ENCODE measurements at places on chromosomes 13 and 19.

- DNase-seq = no peak
Observed at GRCh38 chr19:1567848-1568227, 287 bp downstream of the MEX3D start.

DNA sequence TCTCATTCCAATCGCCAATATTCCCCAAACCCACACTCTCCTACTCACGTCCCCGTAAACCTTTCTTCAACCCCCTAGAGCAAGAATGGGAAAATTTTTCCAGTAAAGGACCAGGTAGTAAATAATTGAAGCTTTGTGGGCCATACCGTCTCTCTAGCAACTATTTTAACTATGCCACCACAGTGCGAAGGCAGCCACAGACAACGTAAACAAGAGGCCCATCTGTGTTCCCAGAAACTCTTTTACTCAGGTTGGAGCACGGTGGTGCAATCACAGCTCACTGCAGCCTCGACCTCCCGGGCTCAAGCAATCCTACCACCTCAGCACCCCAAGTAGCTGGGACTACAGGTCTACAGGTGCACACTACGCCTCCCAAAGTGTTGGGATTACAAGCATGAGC is 3.0 kb downstream of the DPRX start:
- no peak for DNase-seq

DNA sequence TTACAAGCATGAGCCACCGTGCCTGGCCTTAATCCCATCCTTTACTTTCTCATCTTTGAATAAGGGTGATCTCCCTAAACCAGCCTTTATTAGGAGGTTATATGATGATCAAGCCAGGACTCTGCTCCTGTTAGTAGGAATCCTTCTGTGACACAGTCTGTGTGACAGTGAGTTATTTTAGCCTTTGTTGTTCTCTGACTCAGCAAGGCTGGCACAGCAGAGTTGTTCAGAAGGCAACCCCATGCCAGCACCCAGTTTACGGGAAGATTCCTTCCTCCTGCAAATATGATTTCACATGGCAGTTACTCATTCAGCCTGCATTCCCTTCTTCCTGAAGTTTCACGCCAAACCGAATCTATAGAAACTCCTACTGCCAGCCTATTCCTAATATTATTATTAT is 10.5 kb upstream of the MIER2 start:
- DNase-seq = no peak

GRCh38 chr19:6250024-6250615 is 29.7 kb downstream of the MLLT1 start:
- DNase-seq = no peak

DNA sequence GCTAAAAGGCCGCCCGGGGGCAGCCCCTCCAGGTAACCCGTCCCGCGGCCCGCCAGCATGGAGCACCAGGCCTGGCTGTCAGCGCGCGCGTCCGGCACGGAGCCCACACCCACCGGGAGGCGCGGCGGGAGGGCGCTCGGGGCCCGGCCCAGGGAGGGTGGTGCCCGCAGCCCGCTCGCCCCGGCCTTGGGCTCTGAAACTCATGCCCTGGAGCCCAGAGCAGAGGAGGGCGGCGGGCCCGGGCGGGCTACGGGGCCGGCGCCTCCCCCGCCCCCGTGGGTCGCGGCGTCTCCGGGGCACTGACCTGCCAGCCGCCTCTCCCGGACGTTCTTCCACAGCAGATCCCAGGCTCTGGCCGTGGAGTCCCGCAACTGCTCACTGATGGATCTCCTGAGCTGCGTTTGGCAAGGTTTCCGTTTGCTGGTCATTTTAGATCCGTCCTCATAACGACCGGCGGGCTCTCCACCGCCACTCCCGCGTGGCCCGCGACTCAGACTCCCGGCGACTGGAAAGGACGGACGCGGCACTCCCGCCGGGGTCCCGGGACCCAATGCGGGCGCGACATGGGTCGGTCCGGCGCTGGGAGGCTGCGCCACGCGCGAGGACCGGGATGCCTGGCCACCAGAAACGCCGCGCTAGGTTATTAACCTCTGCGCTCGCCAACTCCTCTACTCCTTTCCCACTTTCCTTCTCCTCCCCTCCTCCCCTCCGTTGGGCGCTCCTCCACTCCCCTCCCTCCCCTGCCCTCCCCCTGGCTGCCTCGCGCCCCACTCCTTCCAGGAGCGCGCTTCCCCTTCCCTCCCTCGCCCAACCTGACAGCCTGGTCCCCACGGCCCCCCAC is 64.7 kb upstream of the STARD13 start:
- DNase-seq = no peak

GRCh38 chr13:103133556-103133955 is 67.3 kb upstream of the SLC10A2 start:
- DNase-seq = no peak

- no peak for DNase-seq
Observed at GRCh38 chr13:108086678-108087077, 128.7 kb downstream of the LIG4 start.

DNA sequence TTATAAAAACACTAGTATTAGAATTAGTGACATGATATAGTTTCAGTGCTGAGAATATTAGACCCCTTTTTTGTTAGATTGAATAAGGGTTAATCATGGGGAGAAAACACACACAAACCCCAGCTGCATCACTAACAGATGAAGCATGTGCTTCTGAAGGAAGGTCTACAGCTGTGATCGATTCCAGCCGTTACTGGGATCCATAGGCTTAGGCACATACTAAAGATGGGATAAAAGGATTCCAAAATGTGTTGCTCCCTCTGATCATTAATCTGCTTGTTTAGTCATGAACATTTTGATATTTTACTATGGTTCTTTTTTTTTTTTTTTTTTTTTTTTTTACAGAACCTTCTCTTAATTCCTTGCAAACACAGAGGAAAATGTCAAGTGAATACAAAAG is 1591.3 kb downstream of the EFNB2 start:
- no peak for DNase-seq

GRCh38 chr13:24080134-24080533 is 80.4 kb upstream of the SPATA13 start:
- no peak for DNase-seq

- DNase-seq = no peak
Observed at GRCh38 chr13:76570510-76570971, 315.7 kb downstream of the KCTD12 start.

- no peak for DNase-seq
Observed at GRCh38 chr19:2148482-2149135, 2.8 kb downstream of the AP3D1 start.

DNA sequence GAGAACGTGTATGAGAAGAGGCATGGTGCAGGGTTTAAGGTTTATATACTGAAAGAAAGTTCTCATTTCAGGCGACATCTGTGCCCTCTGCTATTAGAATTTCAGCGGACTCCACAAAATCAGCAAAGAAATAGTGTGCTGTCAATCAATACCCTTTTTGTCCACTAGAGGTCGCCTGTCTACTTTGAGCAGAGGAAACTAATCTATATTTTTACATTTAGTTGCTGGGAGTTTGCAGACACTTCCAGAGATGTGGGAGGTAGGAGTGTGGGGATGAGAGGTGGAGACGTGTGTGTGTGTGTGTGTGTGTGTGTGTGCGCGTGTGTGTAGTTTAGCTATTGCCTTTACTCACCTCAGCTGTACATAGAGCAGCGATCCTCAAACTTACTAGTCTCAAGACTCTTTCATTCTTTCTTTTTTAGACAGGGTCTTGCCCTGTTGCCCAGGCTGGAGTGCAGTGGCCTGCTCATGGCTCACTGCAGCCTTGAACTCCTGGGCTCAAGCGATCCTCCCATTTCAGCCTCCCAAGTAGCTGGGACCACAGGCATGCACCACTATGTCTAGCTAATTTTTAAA is 9.7 kb downstream of the INAFM1 start:
- DNase-seq = peak; percentile 48

- no peak for DNase-seq
Observed at GRCh38 chr13:105785436-105785835, 750.0 kb downstream of the EFNB2 start.

- DNase-seq = no peak
Observed at GRCh38 chr19:40646743-40647254, 43.7 kb downstream of the NUMBL start.

DNA sequence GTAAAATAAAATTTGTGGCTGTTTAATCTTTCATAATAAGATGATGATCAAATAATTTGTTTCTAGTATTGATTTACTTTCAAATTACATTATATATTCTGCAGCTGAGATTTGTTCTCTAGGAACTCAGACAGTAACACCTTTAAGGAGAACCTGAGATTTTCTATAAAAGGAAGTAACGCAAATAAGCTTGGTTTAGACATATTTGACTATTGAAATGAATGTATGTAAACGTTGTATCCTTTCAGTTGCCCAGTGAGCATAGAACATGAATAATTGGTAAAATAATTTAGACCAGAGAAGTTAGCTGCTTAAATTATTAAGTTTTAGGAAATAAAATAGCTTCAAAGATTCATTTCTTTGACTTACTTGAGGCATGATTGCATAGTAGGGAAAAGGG is 3.1 kb downstream of the CDK8 start:
- no peak for DNase-seq

GRCh38 chr19:51386882-51387520 is 773 bp downstream of the LIM2 start:
- no peak for DNase-seq

GRCh38 chr13:114107686-114108081 is 24.7 kb downstream of the RASA3 start:
- DNase-seq = no peak

DNA sequence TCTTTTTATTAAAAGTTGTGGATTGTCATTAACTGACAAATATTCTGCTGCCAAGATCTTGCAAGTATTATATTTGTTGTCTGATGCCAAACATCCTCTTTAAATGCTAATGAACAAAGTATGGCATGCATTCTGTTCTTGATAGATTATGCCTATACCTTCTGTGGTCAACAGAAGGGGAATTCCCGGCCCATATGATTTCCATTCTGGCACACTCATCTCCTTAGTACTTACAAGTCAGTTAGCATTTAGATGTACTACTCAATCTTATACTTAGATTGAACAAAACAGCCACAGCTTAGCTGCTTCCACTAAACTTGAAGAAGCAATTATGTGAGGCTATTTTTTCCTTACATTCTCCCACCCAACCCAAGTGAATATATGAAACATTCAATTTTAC is 246.1 kb upstream of the DACH1 start:
- no peak for DNase-seq

DNA sequence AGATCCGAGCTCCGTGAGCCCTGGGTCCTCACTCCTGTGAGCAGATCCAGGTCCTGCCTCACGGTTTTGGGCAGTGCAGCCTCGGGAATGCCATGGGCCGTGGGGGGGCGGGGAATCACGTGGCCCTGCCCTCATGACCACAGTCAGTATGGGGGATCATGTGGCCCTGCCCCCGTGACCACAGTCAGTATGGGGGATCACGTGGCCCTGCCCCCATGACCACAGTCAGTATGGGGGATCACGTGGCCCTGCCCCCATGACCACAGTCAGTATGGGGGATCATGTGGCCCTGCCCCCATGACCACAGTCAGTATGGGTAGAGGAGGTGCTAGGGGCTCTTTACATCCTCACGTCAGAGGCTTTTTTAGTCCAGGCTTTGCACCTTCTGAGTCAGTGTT is 64.3 kb upstream of the F7 start:
- DNase-seq = no peak

DNA sequence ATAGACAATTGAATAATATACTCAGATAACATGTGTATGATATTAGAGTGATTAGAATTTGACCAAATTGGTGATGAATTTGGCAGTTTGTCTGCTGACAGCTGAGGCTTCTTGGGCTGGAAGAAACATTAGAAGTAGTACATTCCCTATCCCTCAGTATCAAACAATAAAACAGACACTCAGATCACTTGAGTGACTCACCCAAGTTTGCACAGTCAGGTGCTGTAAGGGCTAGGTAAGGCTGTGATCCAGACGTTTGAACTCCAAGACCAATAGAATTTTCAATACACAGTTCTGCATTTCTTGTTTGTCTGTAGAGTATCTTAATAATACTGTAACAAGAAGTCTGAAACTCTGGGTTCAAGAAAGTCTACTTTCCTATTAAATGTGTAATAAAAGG is 223.5 kb downstream of the POSTN start:
- DNase-seq = no peak

DNA sequence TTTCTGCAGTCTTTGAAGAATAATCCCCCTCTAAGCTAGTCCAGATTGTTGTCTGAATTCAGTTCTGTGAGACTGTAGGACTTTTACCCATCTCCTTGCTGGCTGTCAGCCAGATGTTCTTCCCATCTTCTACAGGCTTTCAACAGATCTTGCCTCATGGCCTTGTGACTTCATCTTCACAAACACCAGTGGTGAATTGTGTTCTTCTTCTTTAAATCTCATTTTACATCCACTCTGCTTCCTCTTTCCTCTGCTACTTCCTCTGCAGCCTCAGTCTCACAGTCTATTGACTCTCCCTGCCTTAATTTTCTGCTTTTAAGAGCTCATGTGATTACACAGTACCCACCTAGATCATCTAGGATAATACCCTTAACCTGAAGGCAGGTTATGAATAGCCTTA is 859.0 kb upstream of the SLITRK1 start:
- DNase-seq = no peak

DNA sequence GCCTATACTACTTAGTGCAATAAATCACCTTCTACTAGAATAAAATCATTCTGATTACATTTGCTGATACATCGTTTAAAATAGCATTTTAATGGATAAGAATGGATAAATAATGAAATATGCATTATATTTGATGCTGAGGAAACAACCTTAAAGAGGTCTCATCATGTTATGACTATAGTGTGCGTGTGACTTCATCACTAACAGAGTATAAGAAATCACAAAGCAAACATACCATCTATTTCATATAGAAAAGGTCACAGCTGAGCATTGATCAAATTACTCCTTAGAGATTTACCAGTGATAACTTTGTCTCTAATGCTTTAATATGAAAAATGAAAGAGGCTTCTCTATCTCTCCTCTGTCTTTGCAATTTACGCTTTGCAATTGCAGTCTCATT is 1620.3 kb upstream of the SLC10A2 start:
- no peak for DNase-seq

- no peak for DNase-seq
Observed at GRCh38 chr13:31946091-31946770, 85.3 kb upstream of the FRY start.

- no peak for DNase-seq
Observed at GRCh38 chr19:52170863-52171320, 529 bp downstream of the ZNF836 start.

- DNase-seq = no peak
Observed at GRCh38 chr19:48170817-48171347, 402 bp downstream of the ZSWIM9 start.

DNA sequence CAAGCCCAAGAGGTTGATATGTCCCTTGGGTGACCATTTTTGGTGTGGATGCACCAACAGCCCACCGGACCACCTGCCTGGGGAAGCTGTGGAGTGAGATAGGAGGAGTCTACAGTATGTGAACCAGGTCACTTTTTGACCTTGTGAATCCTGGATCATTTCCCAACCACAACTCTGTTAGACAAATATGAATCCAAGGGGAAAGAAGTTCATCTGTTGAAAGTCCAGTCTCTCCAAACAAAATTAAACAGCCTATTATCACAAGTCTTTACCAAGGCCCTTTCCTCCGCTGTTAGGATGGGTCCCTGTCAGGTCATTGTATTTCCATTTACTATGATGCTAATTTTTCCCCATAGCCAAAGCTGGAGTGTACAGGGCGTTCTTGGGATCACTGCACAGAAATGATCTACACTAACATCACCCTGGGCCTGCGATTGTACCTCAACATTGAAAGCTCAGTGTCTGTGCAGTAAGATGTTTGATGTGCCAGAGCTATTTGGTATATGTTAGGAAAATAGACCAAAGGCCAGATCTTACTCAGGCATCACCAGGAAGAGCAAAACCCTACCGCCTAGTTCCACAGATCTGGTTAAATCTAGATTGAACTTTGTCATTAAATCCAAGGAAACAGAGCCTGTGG is 117.1 kb downstream of the STARD13 start:
- no peak for DNase-seq

Data from fibroblast of the conjunctiva (primary cell).